NCI-H1092 treated with DMSO at 0.1 percent for 48 hours (cell line): ENCODE measurements at places on chromosomes 16 and 17.

GRCh38 chr16:4936181-4936990 is 562 bp downstream of the PPL start:
- no peak for DNase-seq

- no peak for DNase-seq
These were observed 359.4 kb upstream of the KIF2B start for GRCh38 chr17:53463363-53463762.

GRCh38 chr17:74024871-74025531 is 178.5 kb upstream of the RPL38 start:
- no peak for DNase-seq

DNA sequence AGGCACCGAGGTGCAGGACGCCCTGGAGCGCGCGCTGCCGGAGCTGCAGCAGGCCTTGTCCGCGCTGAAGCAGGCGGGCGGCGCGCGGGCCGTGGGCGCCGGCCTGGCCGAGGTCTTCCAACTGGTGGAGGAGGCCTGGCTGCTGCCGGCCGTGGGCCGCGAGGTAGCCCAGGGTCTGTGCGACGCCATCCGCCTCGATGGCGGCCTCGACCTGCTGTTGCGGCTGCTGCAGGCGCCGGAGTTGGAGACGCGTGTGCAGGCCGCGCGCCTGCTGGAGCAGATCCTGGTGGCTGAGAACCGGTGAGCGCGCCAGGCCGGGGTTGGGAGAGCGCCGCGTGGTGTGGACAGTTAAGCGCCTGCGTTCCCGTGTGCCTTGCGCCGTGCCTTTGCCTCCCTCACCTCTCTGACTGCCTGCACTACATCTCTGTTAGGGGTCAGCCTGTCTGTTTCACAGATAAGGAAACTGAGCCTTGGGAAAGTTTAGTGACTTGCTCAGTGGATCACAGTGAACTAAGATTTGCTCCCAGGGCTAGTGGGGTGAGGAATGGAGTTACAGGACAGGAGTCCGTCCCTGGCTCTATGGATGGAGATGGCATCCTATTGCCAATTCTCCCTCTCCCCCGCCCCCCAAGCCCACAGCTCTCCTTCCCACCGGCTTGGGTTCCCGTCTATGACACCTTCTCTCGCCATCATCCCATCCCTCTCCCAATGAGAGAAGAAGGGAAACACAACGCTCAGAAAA is 880 bp downstream of the SARM1 start:
- DNase-seq: peak; percentile 35

DNA sequence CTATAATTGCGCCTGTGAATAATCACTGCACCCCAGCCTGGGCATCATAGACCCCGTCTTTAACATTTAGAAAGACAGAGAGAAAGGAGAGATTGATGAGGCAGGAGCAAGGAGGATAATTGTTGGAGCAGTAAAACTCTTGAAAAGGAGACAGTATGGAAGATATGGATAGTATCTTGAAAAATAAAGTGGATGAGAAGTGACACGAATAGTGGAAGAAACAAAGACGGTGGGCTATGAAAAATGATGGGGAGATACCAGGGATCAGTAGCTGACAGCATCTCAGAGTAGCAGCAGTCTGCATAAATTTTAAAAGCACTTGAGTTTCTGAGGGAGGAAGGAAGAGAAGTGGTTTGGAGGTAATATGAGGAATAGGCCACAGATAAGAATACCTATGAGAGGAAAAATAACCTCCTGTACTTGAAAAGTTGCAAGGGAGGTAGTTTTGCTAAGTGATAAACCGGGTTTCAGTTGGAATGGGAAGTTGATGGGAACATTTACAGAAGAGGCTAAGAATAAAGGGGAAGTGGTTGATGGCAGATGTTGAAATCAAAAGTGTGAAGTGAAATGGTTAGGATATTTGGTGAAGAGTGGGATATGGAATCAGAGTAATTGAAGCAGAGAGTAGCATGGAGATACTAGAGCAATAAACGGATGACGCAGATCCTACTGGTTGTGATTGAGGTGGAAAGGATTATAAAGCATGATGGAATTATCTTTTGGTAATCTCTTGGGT is 1.8 kb upstream of the PPM1D start:
- peak; percentile 23 for DNase-seq

- no peak for DNase-seq
These were observed 3.6 kb upstream of the FBXO47 start for GRCh38 chr17:38970804-38971203.

DNA sequence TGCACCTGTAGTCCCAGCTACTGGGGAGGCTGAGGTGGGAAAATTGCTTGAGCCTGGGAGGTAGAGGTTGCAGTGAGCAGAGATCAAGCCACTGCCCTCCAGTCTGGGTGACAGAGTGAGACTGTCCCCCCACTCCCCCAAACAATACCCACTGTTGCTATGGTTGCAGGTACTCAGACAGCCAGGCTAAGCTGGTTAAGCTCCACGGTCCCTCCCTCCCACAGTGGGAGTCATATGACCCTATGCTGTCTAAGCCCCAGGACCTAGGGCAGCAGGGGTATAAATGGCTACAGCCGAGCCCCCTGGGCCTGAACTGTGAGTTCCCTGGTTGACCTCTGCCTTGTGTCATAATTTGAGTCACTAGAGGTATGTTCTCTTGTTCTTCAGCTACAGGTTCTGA is 15.9 kb upstream of the RPRML start:
- no peak for DNase-seq

DNA sequence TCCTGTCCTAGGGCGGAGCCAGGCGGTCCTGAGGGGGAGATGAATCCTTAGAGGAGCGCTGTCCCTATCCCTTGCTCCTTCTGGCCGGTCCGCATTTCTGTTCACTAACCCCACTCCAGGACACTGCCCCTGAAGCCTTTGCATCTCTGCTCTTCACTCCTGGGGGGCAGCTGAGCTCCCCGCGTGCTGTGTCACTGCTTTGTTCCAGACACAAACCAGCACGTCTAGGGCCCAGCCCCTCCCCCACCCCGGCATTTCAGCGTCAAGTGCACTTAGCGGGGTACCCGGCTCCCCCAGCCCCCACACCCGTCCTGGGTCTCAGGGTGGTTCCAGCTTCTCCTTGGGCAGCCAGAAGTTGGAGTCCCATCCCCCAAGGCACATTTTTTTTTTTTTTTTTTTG is 8.9 kb downstream of the CORO6 start:
- no peak for DNase-seq

DNA sequence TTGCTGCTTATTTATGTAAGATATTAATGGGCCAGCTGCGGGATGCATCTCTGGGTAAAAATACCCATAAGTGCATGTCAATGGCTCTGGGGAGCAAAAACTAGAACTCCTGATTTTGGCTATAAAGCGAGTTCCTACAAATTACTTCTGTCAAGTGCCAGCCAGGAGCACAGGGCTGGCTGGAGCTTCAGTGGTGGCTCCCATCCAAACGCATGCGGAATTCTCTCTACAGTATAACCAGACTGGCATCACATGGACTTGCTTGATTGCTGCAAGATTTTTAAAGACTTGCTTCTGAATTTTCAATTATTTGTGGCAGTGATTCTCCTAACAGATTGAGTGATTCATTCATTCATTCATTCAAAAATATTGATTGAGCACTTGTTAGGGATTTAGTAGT is 260.9 kb downstream of the PHKB start:
- DNase-seq: no peak

GRCh38 chr16:27287051-27287811 is 18.7 kb upstream of the NSMCE1 start:
- no peak for DNase-seq

- DNase-seq: no peak
These were observed 4.3 kb downstream of the HOXB6 start for GRCh38 chr17:48600244-48601098.

DNA sequence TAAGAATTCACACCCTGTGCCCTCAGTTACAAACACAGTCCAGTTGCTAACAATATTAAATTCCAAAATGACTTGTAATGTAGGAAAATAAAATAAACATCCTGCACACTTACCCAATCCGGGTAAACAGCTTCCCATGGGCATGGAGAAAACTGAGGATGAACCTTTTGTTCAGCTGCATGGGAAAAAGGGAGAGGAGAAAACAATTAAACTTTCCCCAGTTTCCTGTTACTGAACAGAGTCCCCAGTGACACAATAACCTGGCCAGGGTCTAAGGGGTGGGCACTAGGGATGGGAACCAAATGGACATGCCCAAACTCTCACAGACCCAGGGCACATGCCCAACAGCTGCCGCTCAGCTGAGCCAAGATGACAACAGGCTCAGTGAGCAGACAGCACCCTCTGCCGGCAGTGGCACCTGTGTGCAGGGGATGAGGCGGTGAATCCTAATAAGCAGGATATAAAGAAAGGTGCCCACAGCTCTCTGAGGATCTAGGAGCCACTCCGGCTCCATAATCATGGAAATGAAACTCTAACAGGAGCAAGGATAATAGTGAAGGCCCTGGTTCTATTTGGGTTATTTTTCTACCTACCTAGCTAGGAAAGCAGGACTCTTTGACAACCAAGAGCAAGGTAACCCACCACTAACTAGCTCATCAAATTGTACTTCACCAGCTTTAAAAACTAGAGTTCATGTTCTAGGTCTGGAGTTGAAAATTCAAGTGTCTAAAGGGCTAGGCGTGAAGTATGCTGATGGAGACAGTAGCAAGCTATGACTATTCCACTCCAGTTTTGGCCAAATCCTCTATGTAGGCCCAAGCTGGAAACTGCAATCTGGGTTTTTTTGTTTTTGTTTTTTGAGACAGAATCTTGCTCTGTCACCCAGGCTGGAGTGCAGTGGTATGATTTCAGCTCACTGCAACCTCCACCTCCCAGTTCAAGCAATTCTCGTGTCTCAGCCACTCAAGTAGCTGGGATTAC is 58.8 kb downstream of the SMG6 start:
- peak; percentile 28 for DNase-seq

GRCh38 chr16:79839466-79840341 is 239.2 kb upstream of the MAF start:
- no peak for DNase-seq

DNA sequence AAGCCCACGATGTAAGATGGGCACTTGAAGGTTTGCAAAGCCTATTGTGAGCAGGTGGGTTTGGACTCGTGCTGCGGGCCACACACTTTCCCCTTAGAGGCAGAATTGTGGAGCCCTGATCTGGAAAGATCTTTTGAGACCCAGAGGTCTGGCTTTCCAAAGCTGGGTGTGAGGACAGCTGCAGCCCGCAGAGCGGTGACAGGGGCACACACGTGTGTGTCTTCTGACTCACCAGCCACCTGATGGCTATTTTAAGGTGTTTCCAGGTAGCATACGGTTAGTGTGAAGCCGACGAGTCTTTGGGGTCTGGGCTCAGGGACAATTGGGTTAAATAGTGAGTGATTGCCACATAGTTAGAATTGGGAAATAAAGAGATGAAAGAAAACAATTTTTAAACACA is 108.9 kb upstream of the GSE1 start:
- DNase-seq: no peak

DNA sequence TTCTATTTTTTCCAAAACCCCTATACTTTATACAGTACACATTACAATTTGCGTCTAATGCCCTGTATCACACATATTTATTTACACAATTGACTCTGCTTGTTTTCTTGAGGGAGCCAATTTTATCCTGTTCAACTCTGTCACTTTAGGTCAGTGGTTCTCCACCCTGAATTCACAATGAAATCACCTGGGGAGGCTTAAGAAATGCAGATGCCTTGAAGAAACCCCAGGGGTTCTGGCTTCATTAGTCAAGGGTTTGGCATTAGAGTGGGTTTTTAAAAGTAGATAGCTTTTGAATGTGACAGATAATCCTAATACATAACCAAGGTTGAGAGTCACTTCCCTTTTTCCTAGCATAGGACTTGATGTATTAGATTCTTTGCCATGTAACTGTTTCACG is 398.6 kb upstream of the ERCC4 start:
- DNase-seq: no peak

- DNase-seq: peak; percentile 62
These were observed 58.0 kb upstream of the GSE1 start for GRCh38 chr16:85554889-85555718.

GRCh38 chr16:19283637-19284036 is 1.9 kb upstream of the CLEC19A start:
- no peak for DNase-seq

- DNase-seq: no peak
These were observed 21.9 kb upstream of the RAI1 start for GRCh38 chr17:17659340-17659739.

DNA sequence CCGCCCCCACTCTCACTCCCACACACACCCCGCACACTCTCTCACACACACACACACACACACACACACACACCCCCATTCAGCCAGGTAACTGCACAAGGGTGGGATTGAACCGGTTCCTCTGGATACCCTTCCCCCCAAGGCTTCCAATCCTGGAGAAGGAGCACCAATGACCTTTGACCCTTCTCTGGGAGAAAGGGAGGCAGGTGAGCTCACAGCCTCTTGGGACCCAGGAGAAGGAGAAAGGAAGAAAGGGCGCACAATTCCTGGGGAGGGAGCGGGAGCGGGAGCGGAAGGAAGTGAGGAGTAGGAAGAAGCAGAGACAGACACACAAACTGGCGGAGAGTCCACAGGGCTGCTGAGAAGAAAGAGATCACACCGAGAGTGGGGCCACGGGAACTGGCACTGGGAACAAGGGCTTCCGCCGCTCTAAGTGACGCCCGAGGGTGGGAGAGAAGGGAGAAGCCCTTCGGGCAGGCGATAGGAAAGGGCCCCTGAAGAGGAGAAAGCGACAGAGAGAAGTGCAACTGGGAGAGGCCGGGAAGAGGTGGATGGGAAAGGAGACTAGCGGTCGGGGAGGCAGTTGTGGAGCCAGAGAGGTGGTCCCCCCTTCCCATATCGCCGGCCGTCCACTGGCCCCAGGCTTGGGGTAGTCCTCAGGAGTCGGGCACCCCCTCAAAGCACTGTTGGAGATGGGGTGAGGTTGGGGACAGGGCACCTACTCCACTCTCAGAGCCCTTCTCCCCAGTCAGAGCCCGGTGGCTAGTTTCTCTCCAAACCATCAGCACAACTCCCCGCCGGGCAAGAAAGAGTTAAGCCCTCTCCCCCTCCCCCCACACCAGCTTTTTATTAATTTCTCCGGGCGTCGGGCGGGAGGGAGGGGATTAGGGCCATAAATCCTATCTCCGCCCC is 1.3 kb downstream of the SAMD14 start:
- no peak for DNase-seq

GRCh38 chr16:86044241-86044671 is 145.3 kb downstream of the IRF8 start:
- DNase-seq: no peak

DNA sequence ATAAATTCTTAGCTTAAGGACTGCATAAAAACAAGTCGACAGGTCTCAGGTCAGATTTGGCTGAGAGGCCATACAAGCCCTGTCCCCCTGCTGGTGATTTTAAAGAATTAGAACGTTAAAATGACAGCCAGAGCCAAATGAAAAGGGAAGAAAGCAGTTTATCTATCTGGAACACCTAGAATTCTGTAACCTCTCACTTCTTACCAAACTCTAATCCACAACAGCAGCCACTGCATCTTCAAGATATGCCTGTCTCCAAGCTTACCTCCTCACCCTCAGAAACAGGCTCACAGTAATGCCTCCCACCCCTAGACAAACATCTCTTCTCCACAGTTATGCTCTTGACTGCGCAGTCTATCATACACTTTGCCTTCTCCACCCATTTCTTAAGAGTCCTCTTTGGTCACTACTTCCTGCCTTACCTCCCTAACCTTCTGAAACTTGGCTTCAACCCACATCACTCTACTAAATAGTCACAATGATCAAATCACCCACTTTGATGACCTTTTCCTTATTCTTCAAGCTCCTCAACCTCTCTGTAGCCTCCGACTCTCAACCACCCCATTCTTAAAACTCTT is 14.2 kb downstream of the ANKFY1 start:
- DNase-seq: peak; percentile 3
